Foreskin fibroblast (primary cell): ENCODE measurements at places on chromosomes 5 and 9.
A peak's percentile ranks its signal among the peaks of the same experiment; 100 is the strongest.

- DNase-seq = no peak
Observed at GRCh38 chr9:124625087-124625486, 117.9 kb upstream of the NR5A1 start.

GRCh38 chr9:128139621-128140020 lies 9.6 kb upstream of the LCN2 start:
- DNase-seq = no peak

GRCh38 chr5:56375011-56375410 lies 141.9 kb upstream of the ANKRD55 start:
- no peak for DNase-seq

GRCh38 chr5:7376871-7377270 lies 19.1 kb upstream of the ADCY2 start:
- no peak for DNase-seq

DNA sequence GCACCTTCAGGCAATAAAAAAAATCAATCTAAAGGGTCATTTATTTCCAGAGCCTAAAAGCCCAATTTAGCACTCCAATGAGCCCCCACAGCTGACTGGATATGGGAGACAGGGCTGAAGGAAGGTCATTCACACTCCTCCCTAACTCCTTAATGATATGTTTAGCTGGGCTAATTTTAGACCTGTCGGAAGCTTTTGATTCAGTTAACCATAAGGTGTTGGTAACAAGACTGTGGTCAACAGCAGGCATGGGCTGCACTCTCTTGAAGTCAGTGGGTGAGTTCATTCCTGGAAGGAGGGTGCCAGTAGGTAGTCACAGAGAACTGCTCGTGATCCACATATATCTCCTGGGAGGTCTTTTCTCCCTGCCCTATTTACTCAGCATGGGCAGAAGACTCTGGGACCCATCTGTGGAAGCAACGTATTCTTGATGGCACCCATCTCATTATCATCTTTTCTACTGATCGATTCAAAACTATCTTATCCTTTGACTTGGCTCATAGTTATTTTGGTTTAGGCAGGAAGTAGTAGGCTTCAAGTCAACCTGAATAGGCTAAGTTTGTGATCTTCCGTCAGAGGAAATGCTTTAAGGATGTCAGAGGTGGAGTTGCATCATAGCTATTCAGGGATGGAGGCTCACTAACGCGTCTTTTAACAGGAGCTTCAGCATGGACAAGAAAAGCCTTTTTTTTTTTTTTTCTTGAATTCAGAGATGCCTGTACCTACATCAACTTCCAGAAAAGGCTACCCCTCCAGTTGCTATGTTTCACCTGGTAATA lies 367.7 kb upstream of the SLC30A5 start:
- DNase-seq = no peak

DNA sequence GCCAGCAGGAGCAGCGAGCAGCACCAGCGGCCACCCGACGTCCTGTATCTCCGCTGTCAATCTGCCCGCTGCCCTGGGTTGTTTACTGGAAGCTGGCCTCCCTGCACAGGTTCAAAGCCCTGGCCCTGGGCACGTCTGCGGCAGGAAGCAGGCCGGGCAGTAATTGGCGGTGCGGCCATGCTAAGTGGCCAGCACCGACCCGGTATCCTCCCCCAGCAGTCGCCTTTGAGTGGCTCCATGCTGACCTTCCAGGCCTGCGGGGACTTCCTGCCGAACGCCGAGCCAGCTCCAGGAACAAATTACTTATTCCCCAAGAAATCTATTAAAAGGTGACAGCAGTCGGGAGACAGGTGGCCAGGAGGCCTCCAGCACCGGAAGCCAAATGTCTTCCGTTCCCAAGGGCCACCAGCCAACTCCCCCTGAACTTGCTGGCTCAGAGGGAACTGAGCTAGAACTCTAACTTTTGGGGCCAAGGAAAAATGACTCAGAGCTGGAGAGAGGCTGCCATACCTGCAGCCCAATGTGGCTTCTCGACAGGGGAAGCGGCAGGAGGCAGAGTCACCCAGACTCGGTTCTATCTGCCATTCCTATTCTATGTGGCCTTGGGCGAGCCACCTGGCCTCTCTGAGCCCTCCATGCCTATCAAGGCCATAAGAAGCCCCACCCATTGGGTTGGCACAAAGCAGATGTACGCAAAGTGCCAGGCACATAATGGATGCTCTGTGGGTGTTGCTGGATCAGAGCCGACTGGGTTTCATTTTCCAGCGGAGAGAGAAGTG lies 13.7 kb upstream of the PSMB7 start:
- DNase-seq = no peak

GRCh38 chr5:52476346-52476745 lies 311.4 kb upstream of the ITGA1 start:
- no peak for DNase-seq

GRCh38 chr9:85030316-85030715 lies 360.8 kb downstream of the NTRK2 start:
- no peak for DNase-seq

GRCh38 chr9:97660340-97660739 lies 26.7 kb downstream of the NCBP1 start:
- no peak for DNase-seq

DNA sequence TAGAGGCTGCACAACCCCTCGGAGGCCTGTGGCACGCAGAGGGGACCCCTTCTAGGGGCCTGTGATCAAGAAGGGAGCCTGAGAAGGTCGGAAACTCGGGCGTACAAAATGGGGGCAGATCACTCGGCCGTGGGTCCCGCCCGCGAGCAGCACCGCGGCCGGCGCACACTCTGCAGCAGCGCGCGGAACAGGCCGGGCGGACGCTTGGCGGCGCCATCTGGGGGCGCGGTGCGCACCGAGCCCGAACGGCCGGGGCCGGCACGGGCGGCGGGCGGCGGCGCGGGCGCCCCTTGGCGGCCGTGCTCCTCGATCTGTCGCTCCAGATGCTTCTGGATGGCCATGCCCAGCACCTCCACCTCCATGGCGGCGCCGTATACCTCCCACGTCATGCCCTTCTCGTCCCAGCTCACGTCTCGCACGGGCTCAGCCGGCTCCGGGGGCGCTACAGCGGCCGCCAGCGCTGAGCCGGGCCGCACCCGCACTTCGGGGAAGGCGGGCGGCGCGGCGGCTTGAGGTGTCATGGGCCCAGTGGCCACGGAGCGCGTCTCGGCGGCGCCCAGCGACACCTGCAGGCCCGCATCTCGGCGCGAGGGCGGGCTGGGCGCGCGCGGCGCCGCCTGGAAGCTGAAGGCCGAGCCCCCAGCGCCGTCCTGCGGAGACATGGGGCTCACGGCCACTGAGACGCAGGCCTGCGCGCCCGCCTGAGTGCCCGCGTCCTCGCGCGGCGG lies 13.1 kb downstream of the GPRIN1 start:
- peak; percentile 68 for DNase-seq

DNA sequence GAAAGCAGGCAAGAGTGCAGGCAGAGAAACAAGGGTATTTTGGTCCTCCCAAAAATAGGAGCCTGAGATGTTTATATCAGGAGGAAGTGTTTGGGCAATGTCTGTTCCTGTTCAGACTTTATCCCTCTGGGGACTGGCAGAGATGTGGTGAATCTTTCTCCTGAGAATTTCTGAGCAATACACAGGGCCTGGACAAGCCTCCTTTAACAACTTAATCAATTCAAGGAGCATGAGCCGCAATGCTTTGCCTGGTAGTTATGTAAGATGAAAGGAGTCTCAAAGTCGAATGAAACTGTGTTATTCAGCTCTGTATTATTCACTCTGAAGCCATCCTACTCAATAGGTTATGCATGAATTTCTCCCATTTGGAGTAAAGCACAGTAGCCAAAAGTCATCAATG lies 365.6 kb downstream of the MAN2A1 start:
- peak; percentile 20 for DNase-seq

- no peak for DNase-seq
Observed at GRCh38 chr5:87877023-87877422, 391.6 kb downstream of the TMEM161B start.

DNA sequence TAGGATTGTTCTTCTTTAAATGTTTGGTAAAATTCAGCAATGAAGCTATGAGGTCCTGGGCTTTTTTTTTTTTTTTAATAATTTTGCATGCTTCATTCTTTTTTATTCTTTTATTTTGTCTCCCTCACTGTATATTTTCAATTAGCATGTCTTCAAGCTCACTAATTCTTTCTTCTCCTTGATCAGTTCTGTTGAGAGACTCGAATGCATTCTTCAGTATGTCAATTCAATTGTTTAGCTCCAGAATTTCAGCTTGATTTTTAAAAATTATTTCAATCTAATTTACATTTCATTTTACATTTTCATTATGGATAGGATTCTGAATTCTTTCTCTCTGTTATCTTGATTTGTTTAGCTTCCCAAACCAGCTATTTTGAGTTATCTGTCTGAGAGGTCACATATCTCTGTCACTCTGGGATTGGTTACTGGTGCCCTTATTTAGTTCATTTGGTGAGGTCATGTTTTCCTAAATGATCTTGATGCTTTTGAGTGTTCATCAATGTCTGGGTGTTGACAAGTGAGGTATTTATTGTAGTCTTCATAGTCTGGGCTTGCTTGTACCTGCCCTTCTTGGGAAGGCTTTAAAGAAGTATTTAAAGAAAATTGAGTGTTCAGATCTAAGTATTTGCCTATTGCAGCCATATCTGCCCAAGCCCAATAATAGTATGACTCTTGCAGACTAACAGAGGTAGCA lies 9.1 kb downstream of the LURAP1L start:
- no peak for DNase-seq

DNA sequence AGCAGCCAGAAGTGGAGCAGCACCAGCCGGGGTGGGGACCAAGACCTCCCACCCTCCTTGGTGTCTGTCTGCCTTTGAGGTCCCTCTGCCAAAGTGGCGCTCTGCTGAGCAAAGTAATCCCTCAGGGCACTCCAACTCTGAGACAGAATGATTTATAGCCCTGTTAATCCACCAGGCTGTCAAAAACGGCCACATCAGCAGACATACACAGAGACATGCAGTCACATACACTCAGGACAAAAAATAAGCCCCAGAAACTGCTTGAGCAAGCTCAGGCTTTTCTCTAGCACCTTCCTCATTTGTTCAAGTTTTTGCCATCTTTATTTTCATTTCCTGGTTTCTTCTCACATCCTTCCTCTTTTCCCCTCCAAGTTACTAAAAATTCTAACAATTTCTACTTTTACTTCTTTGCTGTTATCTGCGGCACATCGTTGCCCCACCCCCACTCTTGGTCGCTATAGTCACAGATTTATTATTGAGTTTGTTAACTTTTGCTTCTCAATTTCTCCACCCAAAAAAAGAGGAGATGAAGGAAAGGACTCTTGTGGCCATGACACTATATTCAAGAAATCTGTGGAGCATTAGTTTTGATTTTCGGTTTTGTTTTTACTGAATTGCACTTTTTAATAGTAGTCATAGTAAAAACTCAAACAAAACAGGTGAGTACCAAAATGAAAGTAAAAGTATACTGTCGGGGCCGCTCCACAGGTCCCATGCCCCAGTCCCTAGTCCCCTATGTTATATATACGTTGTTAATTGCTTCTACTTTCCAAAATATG lies 17.4 kb upstream of the ADRB2 start:
- no peak for DNase-seq

DNA sequence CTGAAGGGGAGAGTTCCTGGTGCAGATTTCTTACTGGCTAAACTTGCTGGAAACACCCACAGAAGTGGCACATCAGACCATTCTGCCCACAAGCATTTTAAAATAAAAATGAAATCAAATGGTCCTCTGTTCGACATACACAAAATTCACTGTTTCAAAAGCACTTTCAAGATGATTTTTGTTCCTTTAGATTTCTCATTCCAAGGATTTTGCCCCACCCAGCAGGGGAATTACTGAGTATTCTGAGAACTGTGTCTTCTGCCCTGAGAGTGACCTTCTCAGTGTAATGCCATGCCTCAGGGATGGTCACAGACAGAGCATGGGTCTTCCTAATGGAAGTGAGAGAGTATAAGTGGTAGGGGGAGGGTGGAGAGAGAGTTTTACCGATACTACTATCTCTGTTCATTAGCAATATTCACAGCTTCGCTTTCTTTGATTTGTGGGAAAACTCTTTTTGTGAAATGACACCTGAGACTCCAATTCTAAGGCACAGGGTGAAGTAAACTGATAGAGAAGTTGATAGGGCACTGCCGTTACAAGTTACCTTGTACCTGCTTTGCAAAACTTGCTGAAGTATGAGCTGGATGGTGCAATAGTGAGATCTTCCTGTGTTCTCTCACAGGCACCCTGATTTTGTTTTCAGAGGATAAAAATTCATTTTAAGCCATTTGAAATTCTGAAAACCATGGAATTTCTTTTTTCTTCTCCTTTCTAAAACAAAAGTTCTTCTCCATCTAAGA lies 95.8 kb upstream of the CD180 start:
- no peak for DNase-seq

DNA sequence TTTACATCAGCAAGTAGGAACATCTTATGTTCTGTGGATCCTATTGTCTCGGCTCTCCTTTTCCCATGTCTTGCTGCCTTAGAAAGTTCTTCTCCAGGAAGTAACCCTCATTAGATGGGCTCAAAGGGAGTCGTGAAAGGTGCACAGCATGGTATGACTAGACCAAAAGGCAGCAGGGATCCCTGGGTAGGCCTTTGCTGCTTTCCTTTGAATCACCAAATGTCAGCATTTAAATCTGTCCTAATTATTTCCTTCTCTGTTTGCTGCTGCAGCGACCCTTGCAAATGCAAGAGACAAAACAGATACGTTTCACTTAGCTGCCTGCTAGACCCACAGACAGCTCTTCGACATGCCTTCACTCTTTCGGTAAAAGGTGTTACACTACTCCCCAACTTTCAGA lies 218.4 kb downstream of the ACTL7B start:
- no peak for DNase-seq

DNA sequence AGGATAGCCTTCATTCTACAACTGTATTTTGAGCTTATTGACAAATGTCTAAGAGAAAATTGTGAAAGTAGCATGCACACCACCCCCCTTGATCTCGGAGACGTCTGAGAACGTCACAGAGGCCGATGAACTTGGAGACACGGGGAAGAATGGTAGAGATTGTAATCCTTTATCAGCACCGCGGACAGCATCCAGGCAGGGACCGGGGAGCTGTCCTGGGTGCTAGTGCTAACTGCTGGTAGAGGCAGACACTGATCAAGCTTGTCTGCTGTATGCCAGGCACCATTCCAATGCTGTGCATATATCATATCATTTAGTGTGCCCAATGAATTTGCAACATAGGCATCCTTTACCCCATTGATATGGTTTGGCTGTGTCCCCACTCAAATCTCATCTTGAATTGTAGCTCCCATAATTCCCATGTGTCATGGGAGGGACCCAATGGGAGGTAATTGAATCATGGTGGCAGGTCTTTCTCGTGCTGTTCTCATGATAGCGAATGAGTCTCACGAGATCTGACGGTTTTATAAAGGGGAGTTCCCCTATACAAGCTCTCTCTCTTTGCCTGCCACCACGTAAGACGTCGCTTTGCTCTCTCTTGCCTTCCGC lies 98.8 kb downstream of the LHX2 start:
- peak; percentile 39 for DNase-seq

DNA sequence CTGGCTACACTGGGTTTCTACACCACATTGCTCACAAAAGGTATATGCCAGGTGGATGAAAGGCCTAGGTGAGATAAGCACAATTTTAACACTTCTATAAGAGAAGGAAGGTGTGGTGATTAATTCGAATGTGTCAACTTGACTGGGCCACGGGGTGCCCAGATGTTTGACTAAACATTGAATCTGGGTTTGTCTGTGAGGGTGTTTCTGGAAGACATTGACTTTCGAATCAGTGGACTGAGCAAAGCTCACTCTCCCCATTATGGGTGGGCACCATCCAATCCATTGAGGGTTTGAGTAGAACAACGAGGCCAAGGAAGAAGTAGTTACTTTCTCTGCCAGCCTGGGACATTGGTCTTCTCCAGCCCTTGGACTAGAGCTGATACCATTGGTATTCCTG lies 78.2 kb upstream of the COL5A1 start:
- no peak for DNase-seq

- peak; percentile 89 for DNase-seq
Observed at GRCh38 chr5:115349001-115349817, 52.8 kb upstream of the CCDC112 start.
